Cerebellum (tissue), 4 donors: ENCODE measurements at places on chromosomes 3 and 15. TPM values are rescaled to one million over a fixed set of nuclear protein-coding genes. Genes with fewer than 3 reads are reported as not detected.

- DNase-seq: no peak
Observed at GRCh38 chr15:58014470-58014869, 51.0 kb downstream of the ALDH1A2 start.

- DNase-seq: no peak
Observed at GRCh38 chr15:73637527-73637926, 4.3 kb upstream of the NPTN start.

DNA sequence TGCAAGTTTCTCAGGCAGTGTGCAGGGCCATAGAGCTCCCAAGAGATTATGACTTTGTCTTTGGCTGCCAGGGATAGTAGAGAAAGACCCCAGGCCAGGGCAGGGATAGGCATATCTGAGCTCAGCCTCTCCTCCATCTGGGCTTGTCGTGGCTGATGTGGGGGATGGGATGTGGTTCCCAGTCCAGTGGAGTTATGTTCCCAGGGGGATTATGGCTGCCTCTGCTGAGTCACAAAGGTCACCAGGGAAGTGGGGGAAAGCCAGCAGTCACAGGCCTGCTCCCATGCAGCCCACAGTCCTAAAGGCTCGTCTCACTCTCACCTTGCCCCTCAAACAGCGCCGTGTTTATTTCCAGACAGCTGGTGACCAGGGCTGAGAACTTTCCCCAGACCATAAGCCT is 354.9 kb downstream of the SI start:
- no peak for DNase-seq

The C3orf85 gene
- total RNA-seq: not detected
